ENCODE measurements at places on chromosomes 3 and 15.

DNA sequence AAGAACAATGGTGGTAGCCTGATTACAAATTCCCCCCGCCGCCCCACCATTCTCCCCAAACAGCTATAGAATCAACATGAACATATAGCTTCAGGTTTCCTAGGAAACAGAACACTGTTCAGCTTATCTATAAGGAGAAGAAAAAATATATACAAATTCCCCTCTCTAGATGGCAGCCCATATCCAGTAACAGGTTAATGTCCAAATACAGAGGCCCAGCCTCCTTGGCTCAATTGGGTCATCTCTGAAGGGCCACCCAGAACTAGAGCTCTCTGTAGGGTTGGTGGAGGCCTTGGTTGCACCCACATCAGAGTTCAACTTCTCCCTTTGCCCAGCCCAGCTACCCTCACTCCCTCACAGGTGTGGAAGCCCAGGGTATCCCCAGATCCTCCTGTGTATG, 91.5 kb upstream of the ADAMTS17 start:
- no peak for DNase-seq

DNA sequence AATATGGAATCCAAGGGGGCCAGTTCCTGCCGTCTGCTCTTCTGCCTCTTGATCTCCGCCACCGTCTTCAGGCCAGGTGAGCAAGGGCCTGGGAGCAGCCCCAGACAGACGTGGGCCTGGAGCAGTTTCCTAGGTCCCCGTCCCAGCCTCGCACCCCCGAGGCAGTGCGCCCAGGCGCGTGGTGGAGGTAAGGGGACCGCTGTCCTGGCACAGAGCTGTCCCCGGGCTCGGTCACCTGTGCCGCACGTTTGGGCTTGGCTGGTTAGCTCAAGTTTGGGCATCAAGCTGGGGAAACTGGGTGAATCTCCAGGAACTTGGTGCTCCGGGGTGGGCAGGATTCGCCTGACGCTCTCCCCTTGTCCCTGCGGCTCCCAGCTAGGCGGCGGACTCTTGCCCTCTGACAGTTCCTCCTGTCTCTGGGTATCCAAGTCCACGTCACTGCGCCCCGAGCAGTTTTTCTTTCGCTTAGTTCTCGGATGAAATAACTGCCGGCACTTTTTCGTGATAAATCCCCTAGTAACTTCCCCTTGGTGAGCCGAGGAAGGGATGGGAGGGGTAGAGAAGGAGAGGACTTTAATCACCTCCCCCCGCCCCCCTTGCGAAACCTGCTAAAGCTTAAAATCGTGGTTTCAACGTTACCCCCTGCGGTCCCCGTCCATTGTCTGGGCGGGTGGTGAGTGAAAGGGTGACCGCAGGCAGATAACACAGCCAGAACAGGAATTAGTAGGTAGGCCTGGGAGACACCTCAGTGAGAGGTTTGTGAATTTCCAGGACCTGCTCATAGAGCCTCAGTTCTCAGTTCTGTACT, 901 bp downstream of the ALCAM start:
- DNase-seq = no peak

GRCh38 chr3:136928240-136928639, 29.5 kb upstream of the IL20RB start:
- DNase-seq = no peak

GRCh38 chr15:47959617-47960413, 161.0 kb upstream of the SLC24A5 start:
- DNase-seq = no peak

- DNase-seq = peak; percentile 79
Measured at GRCh38 chr15:75597667-75598341, 18.7 kb upstream of the PTPN9 start.

Data from LNCaP clone FGC (cell line).